ENCODE measurements at places on chromosomes 3 and 15.

GRCh38 chr3:171260899-171261298 lies 199.3 kb downstream of the TNIK start:
- no peak for DNase-seq

GRCh38 chr3:174023421-174023820 lies 625.9 kb downstream of the NLGN1 start:
- DNase-seq: peak; percentile 6

- DNase-seq: no peak
Observed at GRCh38 chr15:66718220-66718988, 16.4 kb downstream of the SMAD6 start.

- DNase-seq: no peak
Observed at GRCh38 chr3:155385896-155386625, 92.6 kb upstream of the STRIT1 start.

DNA sequence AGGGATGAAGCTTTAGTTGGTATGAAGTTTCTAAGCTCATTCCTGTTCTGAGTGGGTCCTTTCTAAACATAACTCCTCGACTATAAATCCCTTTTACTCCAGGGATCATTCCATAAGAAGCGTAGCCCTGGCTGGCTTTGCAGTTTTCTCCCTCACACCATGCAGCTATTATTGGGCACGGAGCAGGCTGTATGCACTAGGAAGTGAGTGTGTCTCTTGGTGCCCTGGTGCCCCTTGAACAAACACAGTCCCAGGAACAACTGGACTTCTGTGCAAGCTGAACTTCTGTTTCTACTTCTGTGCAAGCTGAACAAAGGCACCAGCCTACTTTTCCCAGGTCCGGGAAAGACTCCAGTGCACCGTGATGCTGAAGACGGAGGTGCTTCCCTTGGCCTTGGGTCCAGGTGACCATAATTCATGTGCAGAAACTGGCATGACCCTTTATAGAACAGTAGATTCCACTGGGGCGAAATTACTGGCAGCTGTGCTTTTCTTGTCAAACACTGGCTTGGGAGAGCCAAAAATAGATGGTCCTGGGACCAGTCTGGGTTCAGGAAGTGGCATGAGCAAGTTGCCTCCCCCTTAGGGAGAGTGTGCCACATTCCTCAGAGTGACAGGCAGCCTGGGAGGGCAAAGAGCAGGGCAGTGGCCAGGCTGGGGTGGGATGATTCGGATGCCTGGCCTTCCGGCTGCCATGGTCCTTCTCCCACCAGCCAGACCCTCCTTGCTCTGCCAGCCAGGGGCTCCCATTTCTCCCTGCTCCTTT lies 127.2 kb downstream of the SLCO3A1 start:
- peak; percentile 51 for DNase-seq

DNA sequence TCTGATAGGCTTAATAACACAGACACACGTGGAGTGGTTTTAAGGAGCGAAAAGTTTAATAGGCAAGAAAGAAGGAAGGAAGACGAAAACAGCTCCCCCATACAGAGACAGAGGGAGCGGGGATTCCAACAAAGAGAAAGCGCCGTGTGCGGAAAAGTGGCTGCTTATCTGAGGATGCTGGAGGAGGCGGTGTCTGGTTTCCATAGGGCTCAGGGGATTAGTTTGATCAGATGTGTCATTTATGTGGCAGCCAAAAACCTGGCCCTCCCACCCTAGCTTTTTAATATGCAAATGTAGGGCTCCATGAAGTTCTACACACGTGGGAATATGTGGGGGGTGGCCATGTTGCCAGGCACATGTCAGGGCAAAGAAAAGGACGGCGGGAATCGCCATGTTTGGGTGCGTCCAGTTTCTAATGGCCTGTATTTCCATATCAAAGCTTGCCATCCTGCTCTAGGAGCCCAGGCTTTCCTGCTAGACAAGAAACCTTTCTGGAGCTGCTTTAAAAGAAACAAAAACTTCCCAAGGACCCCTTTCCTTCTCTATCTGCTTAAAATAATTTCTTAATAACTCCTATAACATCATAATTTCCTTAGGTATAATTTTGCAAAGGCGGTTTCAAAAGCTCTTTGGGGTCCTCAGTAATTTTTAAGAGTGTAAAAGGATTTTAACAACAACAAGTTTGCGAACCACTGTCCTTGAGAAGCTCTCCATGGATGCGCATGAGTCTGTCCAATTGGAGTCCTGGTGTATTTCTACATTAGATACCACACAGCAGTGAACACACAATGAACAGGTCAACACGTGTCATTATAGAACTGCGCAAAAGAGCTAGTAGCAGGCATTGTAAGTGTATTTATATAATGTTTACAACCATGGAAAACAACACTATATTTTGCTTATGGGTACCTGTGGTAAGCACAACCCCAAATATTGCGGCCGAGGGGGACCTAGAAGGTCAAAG lies 622 bp upstream of the ZNF589 start:
- DNase-seq: no peak

DNA sequence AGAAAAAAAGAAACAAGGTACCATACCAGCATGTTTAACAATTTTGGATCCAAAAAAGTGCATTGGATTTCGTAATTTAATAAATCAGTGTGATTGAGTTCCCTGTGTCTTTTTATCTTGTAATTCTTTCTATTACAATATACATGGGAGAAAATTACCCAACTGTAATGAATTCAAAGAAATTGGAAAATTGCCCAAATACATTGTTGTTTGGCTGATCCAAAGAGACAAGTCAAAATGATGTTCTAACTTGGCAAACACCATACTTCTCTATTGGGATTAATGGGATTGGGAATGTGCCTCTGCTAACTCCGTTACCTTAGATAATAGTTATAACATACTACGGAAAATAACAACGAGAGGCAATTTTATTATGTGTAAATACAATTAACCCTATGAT lies 1097.1 kb downstream of the ROBO1 start:
- DNase-seq: no peak

DNA sequence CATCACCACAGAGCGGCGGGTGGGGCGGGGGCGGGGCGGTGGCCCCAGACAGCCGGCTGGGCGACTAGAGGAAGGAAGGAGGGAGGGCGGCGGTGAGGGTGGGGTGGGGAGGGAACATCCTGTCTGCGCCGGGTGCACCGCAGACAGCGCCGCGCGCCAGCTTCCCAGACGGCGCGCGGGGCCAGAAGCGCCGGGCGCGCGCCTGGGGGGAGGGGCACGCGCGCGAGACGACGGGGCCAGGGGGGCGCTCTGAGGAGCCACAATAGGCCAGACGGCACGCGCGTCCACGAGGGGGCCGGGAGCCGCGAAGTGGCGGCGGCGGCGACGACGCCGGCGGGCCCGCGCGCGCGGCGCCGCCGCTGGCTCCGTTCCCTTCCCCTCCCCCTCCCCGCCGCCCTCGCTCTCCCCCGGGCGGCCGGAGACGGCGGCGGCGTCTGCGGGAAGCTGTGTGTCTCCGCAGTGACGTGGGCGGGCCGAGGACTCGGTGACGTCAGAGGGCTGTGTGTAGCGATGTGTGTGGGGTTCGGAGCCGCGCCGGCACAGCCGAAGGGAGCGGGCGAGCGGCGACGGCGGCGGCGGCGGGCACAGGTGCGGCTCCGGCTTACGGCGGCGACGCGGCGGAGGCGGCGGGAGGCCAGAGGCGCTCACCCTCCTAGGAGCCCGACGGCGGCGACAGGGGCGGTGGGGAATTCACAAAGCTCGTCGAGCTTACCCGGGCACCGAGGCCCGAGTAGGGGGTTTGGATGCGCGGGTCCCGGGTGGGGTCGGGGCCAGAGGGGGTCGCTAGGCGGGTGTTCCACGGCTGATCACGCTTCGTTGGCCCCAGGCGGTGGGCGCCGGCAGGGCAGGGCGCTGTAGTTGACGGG lies at the start of gene SKIL:
TSS of gene SKIL (plus strand) at position 540 of the 866 bp plus-strand sequence. CDS start 2,617 bp downstream, outside the sequence.
- peak; percentile 98 for DNase-seq

DNA sequence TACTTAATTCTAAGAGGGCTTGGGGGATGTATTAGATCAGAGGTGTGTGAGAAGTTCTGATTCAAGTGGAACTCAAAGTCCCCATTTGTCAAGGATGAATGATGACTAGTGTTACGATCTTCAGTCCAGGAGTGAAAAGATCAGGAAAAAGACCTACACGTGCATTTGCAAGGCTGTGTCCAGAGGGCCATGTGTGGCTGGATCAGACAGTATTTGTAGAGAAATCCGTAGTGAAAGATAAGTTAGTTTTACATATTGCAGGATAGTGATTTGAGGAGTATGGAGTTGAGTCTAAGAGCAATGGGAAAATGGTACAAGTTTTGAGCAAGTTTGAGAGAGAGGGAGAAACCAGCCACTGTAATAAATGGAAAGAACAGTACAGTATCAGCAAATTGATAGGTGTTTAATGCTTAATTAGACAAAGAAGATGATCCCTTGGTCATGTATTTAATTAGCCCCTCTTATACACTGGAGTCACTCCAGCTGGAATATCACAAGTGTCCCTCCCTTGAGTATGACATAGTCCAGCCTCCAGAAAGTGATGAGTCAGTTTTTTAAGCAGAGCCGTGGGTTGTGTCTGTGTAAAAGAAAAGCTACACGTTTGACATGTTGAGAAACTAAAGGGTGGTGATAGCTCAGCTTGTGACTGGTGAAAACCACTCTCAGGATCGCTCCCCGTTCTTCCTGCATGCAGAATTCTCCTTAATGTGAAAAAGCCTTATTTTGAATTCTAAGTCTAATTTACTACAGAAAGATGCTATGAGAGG lies 348.8 kb downstream of the ROBO1 start:
- no peak for DNase-seq

DNA sequence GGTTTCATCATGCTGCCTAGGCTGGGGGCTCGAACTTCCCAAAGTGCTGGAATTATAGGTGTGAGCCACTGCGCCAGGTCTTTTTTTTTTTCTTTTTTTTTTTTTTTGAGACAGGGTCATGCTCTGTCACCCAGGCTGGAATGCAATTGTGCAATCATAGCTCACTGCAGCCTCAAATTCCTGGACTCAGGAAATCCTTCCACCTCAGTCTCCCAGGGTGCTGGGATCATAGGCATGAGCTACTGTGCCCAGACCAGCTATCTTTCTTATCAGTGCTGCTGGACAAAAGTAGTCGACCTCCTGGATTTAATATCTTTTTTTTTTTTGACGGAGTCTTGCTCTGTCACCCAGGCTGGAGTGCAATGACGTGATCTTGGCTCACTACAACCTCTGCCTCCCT lies 60.8 kb downstream of the TFDP2 start:
- DNase-seq: no peak

DNA sequence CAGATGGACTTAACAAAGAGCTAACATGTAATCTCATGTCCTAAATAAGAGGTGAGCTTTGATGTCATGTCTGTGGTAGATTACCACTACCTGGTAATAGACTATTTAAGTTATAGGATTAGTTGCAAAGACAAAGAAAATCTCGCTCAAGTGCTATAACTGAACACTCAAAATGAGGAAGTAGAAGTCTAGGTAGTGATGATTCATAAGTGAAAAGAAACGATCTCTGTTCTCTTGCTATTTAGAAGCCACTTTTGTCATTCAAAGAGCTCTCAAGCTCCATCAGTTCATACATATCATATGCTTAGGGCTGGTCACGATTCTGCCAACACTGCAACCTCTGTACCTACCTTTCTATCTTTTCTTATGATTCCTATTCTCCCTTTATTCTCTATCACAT lies 110.9 kb downstream of the EDEM1 start:
- DNase-seq: no peak

DNA sequence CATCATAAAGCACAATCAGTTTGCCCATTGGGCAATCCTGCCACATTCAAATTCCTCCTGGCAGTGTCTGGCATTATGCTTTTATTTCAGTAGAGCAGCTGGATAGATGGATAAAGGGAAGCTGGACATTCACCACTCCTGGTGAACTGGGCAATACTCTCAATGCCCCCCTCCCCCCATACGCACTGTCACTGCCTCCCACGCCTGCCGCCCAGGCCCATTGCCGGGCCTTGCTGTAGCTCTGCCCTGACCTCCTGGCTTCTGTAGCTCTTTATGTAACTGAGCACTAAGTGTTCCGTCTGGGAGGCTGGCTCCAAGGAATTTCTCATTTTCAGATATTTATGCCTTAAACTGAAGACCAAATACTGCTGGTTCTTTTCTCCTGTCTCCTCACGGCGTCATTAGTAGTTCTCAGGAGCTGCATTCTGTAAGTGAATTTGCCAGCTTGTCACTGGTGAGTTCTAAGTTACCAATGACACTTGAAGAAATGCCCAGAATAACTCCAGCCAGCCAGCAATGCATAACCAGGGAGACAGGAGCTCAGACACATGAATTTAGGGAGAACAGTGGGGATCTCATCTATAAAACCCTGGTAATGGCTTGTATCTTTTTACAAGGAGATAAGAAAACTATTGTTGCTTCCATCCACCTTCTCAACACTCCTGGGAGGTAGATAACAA lies 25.5 kb upstream of the RASGRF1 start:
- no peak for DNase-seq

- no peak for DNase-seq
Observed at GRCh38 chr3:19886404-19886803, 47.6 kb downstream of the EFHB start.

GRCh38 chr15:40279437-40280141 lies 3.3 kb downstream of the ANKRD63 start:
- DNase-seq: peak; percentile 82

DNA sequence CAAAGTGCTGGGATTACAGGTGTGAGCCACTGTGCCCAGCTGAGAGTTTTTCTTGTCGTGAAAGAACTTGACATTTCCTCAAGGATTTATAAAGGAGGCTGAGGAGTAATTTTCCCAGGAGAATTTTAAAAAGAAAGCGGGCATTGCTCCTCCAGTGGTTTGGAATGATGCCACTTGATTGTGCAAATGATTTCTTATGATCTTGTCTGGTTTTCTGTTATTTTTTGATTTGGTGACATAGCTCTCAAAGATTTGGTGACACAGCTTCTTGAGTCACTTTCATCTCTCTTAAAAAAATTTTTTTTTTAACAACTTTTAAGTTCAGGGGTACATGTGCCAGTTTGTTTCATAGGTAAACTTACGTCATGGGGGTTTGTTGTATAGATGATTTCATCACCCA lies 24.6 kb upstream of the NFKBIZ start:
- no peak for DNase-seq

- DNase-seq: no peak
Observed at GRCh38 chr3:46228260-46229242, 13.7 kb upstream of the CCR3 start.

GRCh38 chr3:128435058-128435457 lies 31.6 kb downstream of the DNAJB8 start:
- DNase-seq: no peak

DNA sequence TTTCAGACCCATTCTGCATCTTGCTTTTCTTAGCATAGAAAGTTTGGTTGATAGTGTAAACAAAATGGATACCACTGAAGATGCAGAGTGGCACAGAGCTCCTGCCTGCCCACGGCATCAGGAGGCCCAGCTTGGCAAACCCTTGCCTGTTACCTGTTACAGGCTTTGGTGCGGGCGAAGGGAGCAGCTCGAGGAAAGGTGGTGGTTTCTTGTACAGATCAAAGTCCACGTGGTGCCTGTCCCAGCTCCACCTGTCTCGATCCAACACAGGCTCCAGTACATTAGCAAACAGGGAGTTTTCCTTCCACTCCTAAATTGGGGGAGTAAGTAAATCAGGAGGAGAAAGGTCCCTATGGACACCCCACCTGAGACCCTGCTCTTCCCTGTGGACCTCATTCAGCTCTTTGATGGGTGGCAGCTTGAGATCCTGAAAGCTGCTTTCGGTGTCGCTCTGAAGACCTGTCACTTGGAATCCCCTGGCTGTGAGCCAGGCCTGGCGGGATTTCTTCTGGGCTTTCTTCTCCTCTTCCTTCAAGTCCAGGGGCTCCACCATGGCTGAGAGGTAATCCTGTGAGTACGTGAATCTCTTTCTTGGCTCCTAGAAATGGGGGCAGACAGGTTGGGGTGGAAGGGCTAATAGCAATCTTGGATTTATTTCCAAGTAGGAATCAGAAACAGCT lies 35.7 kb downstream of the ACAD9 start:
- no peak for DNase-seq

Data from heart right ventricle (tissue), 16 donors.